ENCODE measurements at places on chromosomes 2 and 18.

GRCh38 chr2:27552941-27553340 is 29.9 kb upstream of the ZNF512 start:
- DNase-seq: no peak

DNA sequence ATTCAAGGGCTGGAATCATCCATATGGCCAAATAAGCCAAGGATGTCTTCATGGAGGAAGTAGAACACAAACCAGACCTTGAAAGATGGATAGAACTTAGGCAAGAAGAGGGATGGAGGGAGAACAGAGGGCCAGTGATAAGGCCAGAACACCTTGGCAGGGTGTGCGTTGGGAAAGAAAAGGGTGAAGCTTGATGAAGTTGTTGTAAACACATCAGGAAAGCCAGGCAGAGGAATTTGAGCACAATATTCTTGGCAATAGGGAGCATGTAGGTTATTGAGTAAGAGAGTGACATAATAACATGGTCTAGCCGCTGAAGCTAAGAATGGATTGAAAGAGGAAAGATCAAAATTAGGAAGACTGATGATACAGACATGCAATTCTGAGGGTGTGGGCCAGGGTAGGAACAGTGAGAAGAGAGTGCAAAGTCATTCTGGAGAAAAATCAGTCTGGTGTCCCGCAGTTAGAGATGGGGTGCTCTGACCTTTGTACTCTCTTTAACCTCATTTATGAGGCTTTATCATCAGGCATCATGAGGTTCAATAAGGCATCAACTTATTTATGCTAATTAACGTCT is 41.0 kb downstream of the SLC14A2 start:
- DNase-seq: no peak

GRCh38 chr18:23618862-23619387 is 32.6 kb upstream of the NPC1 start:
- no peak for DNase-seq

DNA sequence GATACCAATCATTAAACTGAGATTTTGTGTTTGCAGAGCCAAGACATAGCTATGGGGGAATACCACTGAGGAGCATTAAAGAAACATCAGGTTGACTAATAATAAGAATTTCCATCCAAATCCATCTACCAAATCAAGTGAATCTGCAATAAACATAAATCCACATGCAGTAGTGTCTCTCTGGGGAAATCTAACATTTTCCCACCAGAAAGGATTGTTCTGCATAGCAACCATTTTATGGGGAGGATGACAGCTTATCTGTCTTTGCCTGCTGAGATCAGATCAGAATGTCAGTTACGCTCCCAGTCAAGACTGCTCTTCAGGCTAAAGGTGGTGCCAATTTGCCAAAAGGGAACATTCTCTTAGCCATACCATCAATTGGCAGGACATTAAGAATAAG is 1098.9 kb upstream of the CHAC2 start:
- no peak for DNase-seq

GRCh38 chr2:72012886-72013574 is 134.6 kb downstream of the CYP26B1 start:
- DNase-seq: no peak

DNA sequence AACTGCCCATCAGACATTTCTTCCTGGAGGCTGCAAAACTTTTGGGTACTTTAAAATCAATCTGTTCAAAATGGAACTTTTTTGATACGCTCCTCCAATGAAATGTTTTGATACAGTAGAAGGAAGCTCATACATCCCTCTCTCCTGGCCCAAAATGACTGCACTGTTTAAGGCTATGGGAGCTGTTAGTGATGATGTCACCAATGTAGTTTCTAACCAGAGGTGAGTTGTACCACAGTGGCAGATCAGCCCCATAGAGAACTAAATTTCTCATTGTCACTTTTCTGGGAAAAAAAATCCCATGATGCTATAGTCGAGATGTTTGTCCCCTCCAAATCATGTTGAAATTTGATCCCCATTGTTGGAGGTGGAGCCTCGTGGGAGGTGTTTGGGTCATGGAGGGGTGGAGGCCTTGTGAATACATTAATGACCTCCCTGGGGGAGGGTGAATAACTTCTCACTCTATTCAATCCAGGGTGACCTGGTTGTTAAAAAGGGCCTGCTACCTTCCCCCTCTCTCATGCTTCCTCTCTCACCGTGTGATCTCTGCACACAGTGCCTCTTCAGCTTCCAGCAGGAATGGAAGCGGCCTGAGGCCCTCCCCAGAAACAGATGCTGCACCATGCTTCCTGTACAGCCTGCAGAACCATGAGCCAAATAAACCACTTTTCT is 117.4 kb upstream of the NPAS2 start:
- no peak for DNase-seq

DNA sequence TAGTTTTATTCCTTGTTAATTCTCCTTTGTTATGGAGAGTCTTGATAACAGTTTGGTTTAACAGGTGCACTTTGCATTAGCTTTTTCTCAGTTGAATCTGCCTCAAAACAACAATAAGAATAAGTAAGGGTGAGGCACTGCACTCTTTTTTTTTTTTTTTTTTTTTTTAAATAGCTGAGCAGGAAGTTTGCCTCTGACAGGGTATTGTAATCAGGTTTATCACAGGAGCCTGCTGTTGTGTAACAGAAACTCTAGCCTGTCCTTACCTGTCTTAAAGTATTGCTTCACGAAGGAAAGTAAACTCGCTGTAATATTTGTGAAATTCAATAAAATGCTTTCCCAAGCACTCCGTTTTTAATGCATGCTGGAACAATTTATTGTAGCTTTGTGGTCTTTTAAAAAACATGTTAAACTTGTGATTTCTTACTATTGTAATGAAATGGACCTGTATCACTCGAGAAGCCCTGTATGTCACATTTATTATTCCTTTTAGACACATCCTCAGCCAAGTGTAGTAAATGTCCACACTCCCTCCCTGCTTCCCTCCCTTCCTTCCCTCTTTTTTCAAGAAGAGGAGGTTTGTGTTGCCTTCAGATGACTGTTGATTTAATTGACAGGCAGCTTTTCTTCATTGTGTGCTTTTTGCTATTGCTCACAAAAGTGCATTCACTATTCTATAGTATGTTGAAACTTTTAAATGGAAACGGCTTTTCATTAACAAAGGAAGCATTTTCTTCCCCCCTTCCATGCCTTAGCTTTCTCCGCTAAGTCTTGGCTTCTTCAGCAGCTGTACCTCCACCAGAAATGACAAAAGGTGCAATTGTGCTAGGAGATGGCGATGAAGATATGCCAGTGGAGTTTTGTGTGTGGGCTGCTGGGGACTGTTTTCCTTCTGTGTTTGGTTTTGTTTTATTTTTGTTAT is 52.7 kb downstream of the TAF1B start:
- DNase-seq: no peak

DNA sequence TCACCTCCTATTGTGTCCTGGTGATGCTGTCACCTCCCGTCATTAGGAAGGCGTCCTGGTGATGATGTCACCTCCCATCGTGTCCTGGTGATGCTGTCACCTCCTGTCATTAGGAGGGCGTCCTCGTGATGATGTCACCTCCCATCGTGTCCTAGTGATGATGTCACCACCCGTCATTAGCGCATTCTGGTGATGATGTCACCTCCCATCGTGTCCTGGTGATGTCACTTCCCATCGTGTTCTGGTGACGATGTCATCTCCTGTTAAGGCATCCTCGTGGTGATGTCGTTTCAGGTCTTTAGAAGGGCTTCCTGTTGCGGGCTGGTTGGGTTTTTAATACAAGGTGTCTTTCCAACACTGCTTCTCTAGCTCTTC is 40.7 kb downstream of the CTDP1 start:
- DNase-seq: no peak

DNA sequence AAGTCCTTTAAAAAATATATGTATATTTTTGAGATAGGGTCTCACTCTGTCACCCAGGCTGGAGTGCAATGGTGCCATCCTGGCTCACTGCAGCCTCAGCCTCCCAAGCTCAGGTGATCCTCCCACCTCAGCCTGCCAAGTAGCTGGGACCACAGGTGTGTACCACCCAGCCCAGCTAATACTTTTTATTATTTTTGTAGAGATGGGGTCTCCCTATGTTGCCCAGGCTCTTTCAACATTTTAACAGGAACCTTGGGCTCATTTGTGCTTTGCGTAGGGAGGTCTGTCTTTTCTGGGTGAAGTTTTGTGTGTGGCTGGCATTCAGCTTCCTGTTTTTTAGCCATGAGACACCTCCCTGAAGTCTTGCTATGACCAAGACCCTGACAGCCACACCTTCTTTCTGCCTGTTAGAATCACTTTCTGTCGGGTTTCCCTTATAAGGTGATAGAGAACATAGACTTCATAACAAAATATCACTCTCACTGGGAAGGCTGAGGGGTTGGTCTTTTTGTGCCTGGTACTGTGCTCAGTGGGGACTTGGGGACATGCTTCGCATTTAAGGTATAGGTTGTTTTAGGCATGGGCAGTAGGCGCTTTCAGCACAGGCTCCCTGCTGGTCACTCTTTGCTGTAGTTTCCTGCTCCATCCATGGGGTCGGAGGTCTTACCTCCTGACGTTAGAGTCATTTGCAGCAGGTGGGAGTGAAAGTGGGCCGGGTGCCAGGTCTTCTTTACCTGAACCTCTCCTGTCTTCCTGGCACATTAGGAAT is 3.4 kb downstream of the RAB31 start:
- no peak for DNase-seq

GRCh38 chr2:3112131-3112530 is 265.5 kb downstream of the EIPR1 start:
- DNase-seq: no peak

DNA sequence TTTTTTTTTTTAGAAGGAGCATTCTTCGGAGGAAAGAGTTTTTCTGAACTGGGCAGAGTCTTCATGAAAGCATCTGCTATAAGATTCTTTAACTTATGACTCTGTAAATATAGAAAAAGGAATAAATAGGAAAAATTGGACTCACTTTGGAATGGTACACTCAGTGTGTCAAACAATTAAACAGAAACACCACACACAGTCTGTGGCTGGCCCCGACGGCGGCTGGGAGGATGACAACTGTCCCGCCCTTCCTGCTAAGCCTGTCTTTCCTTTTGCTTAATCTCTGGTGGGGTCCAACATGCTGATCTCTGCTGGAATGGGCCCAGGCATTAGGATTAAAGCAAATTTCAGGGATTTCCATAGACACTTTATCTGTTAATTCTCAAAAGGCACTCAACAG is 12.5 kb upstream of the RAB31 start:
- DNase-seq: no peak

GRCh38 chr2:189685540-189686229 is 11.2 kb downstream of the ANKAR start:
- no peak for DNase-seq

GRCh38 chr2:231337807-231338759 is 57.4 kb upstream of the B3GNT7 start:
- no peak for DNase-seq

GRCh38 chr2:192139813-192140212 is 54.9 kb downstream of the TMEFF2 start:
- DNase-seq: no peak

DNA sequence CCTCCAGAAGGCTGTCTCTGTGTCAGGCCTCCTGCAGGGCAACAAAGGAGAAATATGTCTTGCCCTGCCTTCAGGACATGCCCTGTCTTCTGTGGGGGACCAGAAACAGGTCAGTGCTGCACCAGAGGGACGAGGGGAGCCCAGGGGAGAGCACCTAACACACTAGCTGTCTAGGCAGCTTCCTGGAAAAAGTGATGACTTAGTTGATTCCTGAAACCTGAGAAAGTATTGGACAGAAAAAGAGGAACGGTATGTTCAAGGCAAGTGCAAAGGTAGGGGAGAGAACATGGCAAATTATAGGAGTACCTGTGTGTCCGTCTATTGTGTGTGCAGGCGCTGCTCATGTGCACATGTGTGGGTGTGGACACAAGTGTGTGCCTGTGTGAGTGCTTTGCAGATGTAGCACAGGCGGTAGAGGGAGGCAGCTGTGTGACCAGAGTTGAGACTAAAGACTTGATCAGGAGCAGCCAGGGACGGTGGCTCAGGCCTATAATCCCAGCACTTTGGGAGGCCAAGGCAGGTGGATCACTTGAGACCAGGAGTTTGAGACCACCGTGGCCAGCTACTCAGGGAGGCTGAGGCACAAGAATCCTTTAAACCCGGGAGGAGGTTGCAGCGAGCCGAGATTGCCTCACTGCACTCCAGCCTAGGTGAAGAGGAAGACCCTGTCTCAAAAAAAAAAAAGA is 119.5 kb downstream of the GYPC start:
- no peak for DNase-seq

DNA sequence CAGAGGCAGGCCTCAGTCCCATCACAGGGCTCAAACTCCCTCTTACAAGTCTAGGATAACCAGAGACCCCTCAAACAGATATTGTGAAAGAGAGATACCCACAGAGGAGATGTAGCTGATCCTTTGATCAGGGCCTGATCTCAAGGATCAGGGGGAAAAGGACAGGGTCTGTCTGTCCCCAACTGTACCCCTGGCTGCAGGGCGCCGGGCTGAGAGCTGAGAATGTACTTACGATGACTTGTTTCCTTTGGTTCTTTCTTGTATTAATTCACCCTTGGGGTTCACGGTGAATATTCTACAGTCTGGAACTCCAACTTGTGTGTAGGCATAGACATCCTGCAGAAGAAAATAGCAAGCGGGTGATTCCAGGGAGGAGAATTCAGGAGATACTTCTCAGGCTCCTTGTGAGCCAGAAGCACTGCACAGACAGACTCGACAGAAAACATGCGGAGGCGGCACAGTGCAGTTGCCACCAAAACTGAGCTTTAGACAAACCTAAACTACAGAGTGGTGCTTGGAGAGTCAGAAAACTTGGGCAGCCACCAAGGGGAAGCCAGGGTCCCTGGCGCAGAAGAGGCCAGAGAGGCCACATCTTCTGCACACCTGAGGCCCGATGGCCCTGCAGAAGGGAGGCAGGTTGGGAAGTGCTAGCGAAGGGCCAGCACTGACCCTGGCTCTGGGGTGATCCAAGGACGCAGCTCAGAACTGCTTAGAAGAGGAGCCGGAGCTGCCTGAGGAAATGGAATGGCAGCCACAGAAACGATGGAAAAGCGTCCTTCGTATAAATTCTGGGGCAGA is 73.9 kb downstream of the EMILIN2 start:
- DNase-seq: no peak

DNA sequence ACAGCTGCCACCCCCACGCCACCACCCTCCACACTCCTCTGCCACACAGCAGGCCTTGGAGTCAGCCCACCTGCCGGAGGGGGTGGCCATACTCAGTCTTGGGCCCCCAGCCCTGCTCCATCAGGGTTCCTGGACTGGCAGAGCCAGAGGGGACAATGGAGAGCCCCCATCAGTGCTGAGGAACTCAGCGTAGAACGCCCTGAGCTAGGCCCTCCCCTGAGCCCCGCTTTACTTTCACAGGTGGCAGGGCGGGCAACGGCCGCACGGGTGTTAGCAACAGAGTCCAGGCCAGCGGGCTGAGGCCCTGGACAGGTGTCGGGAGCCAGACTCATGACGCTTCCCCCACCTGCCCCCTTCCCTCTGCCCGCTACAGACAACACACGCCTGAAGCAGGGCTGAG is 47.1 kb downstream of the FOSL2 start:
- no peak for DNase-seq

GRCh38 chr2:44927985-44928482 is 13.5 kb upstream of the SIX3 start:
- DNase-seq: no peak

GRCh38 chr18:378079-378478 is 110.2 kb upstream of the THOC1 start:
- no peak for DNase-seq

All from NCI-H2029 (cell line).